ENCODE measurements at places on chromosomes 11 and 22.

DNA sequence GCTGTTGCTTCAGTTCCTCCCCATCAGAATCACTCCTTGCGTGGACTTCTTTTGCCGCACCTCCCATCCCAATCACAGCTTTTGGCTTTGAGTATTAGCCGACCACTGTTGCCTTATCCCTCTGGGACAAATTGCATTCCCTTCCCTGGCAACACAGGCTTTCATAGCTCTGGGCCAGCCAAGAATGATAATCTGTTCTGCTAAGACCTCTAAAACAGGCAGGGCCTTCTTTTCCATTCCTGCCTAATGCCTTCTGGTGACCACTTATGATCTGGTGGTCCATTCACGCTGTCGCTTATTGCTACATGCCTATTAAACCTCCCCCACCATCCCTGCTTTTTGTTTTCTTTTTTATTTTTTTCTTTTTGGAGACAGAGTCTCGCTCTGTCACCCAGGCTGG lies 9.6 kb downstream of the SEC14L2 start:
- DNase-seq: no peak

DNA sequence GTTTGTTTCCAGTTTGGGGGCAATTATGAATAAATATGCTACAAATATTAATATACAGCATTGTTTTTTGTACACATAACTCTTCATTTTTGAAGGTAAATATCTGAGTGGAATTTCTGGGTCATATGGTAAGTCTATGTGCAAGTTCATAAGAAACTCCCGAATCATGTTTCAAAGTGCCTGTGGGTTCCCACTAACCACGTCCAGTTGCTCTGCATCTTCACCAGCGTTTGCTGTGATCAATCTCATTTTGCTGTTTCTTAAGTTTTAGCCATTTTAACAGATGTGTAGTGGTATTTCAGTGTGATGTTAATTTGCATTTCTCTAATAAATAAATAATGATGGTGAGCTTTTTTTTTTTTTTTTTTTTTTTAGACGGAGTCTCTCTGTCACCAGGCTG lies 14.2 kb upstream of the CSRP3 start:
- no peak for DNase-seq

- DNase-seq: peak; percentile 98
Observed at GRCh38 chr11:118435290-118435892, 901 bp upstream of the KMT2A start.

- DNase-seq: no peak
Observed at GRCh38 chr11:76772100-76772782, 10.9 kb upstream of the TSKU start.

- DNase-seq: no peak
Observed at GRCh38 chr11:71461696-71462095, 8.7 kb downstream of the NADSYN1 start.

DNA sequence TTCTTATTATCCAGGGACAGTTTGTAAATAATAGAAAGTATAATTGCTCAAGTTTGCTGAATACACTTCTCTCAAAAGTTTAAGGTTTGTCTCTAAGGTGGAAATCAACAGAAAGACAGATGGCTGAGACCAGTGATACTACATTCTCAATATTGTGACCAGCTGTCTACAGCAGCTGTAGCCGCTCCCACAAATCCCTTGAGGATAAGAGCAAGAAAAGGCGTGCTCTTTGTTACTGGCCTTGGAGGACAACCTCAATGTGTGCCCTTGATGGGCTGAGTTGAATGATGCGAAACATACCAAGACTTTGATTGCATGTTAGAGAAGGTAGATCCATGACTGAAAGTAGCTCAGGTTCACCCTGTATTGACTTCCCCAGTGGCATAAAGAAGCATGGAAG lies 6.1 kb downstream of the OR6M1 start:
- no peak for DNase-seq

GRCh38 chr11:10519630-10520029 lies 21.4 kb downstream of the RNF141 start:
- no peak for DNase-seq

DNA sequence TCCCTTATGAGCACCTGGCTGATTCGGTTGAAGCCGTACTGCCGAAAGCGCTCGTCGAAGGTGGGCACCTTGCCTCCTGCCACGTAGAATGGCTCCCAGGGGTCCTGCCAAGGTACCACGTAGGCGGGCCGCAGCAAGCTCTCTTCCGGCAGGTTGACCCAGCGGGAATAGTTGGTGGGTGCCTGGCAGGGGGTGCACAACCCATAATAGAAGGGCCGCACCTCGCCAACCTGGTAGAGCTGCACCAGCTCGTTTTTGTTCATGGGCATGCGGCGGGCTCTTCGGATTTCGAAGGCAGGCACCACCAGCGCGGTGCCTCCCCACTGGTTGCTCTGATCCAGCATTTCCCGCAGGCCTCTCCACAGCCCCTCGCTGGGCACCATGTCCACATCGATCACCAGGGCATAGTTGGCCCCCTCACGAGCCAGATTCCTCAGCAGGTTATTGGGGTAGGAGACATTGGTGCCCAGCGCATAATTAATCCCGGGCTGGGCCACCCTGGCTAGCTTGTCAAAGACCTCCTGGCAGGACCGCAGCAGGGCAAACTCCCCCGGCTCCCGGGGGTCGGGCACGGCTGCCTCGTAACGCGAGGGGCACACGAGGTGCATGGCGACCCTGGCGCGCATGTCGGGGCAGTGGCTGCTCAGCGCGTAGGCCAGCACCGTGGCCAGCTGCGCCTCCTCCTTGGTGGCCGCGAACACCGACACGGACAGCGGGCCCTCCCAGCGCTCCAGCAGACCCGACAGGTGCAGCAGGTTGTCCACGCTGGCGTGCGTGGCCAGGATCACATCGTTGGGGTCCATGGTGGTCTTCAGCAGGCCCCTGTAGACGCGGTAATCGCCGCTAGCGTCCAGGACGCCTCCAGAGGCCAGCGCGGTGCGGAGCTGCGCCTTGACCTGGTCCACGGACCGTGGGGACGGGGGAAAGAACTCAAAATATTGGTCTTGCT lies 679 bp downstream of the B4GAT1 start:
- DNase-seq: no peak

GRCh38 chr11:86800076-86800959 lies at the start of gene PRSS23:
TSS of gene PRSS23 (plus strand) at chr11:86800542. CDS start at chr11:86807644, 7,102 bp downstream.
- peak; percentile 72 for DNase-seq

DNA sequence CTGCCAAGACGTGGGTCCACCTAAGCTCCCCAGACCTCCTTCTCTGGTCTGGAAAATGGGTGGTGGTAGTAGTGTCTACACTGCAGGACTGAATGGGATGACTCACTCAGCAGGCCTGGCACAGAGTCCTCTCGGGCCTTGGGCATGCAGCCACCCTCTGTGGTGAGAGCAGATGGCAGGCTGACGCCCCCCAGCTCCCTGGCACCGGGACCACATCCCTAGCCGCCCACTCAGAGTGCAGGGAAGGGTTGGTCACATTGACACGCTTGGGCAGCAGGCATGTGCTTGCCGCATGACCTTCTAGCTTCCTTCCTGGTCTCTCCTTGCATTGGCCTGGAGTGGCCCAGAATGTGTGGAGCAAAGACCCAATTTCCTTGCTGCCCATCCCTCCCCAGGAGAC lies 30.7 kb upstream of the PRODH start:
- DNase-seq: no peak

DNA sequence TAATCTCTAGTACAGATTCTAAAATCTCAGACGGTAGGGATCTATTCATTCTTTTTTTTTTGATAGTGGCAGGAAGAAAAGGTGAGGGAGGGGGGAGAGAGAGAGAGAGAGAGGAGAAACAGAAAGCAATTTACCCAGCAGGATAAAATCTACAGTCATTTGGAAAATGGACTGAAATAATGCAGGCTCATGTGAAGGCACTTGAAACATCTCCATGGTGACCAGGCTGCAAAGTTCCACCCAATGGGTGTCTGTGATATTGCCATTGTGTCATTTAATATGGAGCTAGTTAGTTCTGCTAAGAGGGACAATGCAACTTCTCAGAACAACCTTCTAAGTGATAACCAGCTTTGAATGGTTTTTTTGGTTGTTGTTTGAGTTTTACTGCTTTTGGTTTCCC lies 165.2 kb upstream of the RAG2 start:
- DNase-seq: peak; percentile 81

GRCh38 chr11:114773541-114774338 lies 95.4 kb downstream of the NXPE2 start:
- DNase-seq: no peak
